HFFc6 (cell line): ENCODE measurements at places on chromosomes 6 and 20. TPM values are rescaled to one million over a fixed set of nuclear protein-coding genes. Genes with fewer than 3 reads are reported as not detected.
A peak's percentile ranks its signal among the peaks of the same experiment; 100 is the strongest.

DNA sequence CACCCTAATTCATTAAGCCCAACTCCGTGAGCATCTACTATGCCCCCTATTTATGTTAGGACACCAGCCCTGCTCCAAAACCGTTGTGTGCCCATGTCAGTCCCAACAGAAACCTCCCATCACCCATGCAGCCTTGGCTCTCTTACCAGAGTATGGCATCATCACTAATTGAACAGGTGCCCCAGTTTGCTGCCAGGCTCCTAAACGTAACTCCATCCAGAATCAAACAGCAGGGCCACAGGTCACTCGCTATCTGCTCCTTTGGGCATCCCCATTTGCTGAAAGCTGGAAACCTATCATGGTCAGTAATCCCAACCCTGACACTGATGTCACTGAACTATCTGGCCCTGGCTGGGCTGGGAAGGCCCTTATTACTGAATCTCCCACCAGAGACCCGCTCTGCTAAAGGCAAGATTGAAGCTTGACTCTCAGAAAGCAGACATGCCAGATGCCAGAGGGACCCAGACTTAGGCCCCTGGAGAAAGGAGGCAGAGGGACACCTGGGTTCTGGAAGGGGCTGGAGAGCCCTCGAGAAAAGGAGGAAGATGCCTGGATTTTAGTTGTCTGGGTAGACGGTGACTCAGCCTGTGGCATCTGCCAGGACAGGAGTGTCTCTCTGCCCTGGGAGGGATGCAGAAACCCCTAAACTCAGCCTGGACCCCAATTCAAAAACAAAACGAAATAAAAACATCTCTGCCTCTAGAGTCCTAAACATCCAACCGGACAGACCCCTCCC, 14.0 kb downstream of the MUCL3 start:
- peak overlapping the region; percentile 12; the same call in 1 of the 2 replicates for H3K27ac ChIP-seq
- no peaks in the 10 kb centered on the region for H3K36me3 ChIP-seq
- peak overlapping the region; percentile 70 for H3K4me3 ChIP-seq

GRCh38 chr20:4065391-4065844, 50.1 kb upstream of the RNF24 start:
- peak overlapping the region; percentile 89 for H3K27ac ChIP-seq
- H3K4me1 ChIP-seq: peaks cover 83% of the 10 kb centered on the region
- H3K36me3 ChIP-seq: 0 out of 2 replicates have a peak, but pooled peaks cover 5% of the 10 kb centered on the region
- DNase-seq: peak; percentile 72
- peak overlapping the region; percentile 79 for H3K4me3 ChIP-seq

- no peaks in the 10 kb centered on the region for H3K36me3 ChIP-seq
- no peak overlapping the region for H3K27ac ChIP-seq
- H3K4me3 ChIP-seq: no peak overlapping the region
- no peaks in the 10 kb centered on the region for H3K4me1 ChIP-seq
Measured at GRCh38 chr20:19605786-19606485, 152.1 kb upstream of the RIN2 start.

GRCh38 chr20:23533161-23533560, 35.1 kb downstream of the CST9L start:
- no peaks in the 10 kb centered on the region for H3K27me3 ChIP-seq
- no peak overlapping the region for H3K4me3 ChIP-seq
- H3K4me1 ChIP-seq: no peaks in the 10 kb centered on the region
- H3K36me3 ChIP-seq: peaks cover 8% of the 10 kb centered on the region; the same call in 1 of the 2 replicates
- H3K27ac ChIP-seq: no peak overlapping the region

DNA sequence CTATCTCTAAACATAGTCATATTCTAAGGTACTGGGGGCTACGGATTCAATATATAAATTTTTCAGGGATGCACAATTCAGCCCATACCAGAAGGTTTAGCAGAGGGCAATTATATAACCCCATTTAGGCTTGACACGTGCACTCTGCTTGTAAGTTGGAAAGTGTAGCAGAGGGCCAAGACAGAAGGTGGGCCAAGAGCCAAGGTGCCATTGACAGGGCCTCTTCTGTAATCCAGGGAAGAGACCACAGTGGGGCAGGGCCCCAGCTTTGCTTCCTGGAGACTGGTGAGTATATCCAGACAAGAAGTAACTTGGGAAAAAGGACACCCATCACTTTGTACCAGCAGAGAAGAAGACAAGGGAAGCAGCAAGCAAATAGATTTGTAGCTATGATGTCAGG, 672.4 kb upstream of the MARCKS start:
- peak overlapping the region; percentile 42; the same call in 1 of the 2 replicates for H3K4me3 ChIP-seq
- H3K36me3 ChIP-seq: no peaks in the 10 kb centered on the region
- peak overlapping the region; percentile 91 for H3K27ac ChIP-seq
- H3K27me3 ChIP-seq: no peaks in the 10 kb centered on the region
- H3K4me1 ChIP-seq: peaks cover 61% of the 10 kb centered on the region

DNA sequence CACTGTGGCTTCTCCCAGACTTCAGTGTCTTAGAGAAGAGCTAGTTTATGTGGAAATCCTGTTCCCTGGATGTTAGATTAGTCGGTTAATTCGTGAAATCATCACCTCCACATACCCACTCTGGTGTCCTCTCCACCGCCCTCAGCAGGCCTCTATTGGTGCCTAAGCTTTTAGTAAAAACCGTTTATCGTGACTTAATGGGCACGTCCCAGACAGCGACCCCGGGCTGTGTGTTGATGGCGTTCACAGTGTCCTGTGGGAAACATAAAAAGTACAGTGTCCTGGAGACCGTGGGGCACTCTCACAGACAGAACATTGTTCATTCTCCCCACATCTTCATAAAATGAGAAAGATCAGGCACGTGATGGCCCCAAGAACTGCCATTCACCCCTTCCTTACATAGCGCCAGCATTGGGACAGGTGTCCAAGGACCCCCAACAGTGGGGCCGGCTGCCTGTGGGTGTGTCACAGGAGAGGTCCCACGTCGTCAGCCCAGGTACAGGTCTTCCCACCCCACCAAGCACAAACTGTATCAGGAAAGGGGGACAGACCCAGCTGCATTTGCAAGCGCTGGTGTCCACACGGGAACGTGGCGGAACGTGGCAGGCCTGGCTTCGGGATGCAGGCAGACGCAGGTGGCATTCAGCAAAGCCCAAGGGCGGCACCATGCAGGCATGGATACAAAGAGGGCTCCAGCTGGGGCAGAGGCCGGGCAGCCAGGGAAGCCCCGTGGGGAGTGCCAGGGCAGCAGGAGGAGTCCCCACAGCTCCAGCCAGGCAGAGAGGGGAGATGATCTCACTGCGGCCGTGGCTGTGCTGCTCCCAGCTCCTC, 237.7 kb downstream of the DLL1 start:
- no peaks in the 10 kb centered on the region for H3K4me1 ChIP-seq
- H3K4me3 ChIP-seq: no peak overlapping the region
- no peak for DNase-seq
- H3K27me3 ChIP-seq: peaks cover 5% of the 10 kb centered on the region; the same call in 1 of the 2 replicates

- no peaks in the 10 kb centered on the region for H3K36me3 ChIP-seq
- peak overlapping the region; percentile 66 for H3K27ac ChIP-seq
- H3K4me3 ChIP-seq: peak overlapping the region; percentile 85
- peaks cover 2% of the 10 kb centered on the region for H3K27me3 ChIP-seq
- H3K4me1 ChIP-seq: peaks cover 41% of the 10 kb centered on the region
- DNase-seq: no peak
Measured at GRCh38 chr20:33664085-33664761, 2.1 kb downstream of the C20orf144 start.

DNA sequence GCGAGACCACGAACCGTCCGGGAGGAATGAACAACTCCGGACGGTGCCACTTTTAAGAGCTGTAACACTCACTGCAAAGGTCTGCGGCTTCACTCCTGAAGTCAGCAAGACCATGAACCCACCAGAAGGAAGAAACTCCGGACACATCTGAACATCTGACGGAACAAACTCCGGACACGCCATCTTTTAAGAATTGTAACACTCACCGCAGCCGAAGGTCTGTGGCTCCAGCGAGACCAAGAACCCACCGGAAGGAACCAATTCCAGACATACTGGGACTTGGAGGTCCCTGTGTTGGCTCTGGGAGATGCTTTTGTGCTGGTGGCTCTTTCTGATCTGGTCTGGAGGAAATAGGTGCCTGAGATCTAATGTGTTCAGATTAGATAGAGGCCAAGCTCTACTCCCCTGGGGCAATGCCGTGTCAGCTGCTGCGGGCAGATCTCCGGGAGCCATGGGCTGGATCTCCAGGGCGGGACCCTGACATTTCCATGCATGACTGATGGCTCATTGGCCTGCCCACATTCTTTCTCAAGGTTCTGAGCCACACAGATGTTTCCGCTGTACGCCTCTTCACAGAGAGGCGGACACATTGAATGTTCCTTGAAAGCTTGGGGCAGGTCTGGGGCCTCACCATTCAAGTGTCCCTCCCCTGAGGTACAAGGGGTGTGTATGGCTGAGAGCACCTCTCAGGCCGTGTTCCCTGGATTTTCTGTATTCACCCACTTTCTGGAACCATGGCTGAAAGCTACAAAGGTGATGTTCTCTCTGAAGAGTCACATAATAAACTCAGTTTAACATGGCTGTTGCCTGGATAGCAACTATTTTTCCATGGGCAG, 29.3 kb downstream of the GMPR start:
- no peaks in the 10 kb centered on the region for H3K36me3 ChIP-seq
- peaks cover 17% of the 10 kb centered on the region for H3K27me3 ChIP-seq
- H3K4me3 ChIP-seq: no peak overlapping the region
- H3K4me1 ChIP-seq: no peaks in the 10 kb centered on the region

- H3K4me3 ChIP-seq: peak overlapping the region; percentile 76
- peaks cover 26% of the 10 kb centered on the region for H3K27me3 ChIP-seq
- H3K4me1 ChIP-seq: peaks cover 12% of the 10 kb centered on the region
- H3K36me3 ChIP-seq: no peaks in the 10 kb centered on the region
- no peak overlapping the region for H3K27ac ChIP-seq
- DNase-seq: no peak
Measured at GRCh38 chr6:107820338-107821261, 3.5 kb downstream of the SCML4 start.

GRCh38 chr6:164069350-164069990, 655.0 kb downstream of the QKI start:
- no peaks in the 10 kb centered on the region for H3K36me3 ChIP-seq
- DNase-seq: no peak
- H3K4me3 ChIP-seq: no peak overlapping the region
- H3K27ac ChIP-seq: no peak overlapping the region
- no peaks in the 10 kb centered on the region for H3K4me1 ChIP-seq
- H3K27me3 ChIP-seq: no peaks in the 10 kb centered on the region; the same call in 1 of the 2 replicates

DNA sequence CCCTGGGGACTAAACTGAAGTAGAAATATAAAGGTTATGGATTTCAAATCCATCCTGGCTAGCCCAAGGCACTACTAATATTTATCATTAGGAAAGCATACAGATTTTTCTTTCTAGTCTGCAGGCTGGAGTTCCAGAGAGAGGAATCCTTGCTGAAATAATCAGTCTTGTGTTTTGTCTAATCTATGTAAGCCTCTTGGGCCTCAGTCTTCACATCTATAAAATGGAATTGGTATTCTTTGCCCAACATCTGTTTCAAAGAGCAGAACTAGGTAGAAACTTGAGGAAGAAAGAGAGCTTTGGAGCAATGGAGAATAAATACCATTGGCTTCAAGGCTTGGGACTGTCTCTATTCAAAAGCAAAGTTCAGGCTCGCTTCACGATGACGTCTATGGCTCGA, 212.0 kb downstream of the ZMYND8 start:
- peaks cover 3% of the 10 kb centered on the region; the same call in 1 of the 2 replicates for H3K27me3 ChIP-seq
- H3K4me3 ChIP-seq: no peak overlapping the region
- peaks cover 35% of the 10 kb centered on the region for H3K4me1 ChIP-seq
- H3K36me3 ChIP-seq: peaks cover 4% of the 10 kb centered on the region; the same call in 1 of the 2 replicates
- H3K27ac ChIP-seq: no peak overlapping the region

DNA sequence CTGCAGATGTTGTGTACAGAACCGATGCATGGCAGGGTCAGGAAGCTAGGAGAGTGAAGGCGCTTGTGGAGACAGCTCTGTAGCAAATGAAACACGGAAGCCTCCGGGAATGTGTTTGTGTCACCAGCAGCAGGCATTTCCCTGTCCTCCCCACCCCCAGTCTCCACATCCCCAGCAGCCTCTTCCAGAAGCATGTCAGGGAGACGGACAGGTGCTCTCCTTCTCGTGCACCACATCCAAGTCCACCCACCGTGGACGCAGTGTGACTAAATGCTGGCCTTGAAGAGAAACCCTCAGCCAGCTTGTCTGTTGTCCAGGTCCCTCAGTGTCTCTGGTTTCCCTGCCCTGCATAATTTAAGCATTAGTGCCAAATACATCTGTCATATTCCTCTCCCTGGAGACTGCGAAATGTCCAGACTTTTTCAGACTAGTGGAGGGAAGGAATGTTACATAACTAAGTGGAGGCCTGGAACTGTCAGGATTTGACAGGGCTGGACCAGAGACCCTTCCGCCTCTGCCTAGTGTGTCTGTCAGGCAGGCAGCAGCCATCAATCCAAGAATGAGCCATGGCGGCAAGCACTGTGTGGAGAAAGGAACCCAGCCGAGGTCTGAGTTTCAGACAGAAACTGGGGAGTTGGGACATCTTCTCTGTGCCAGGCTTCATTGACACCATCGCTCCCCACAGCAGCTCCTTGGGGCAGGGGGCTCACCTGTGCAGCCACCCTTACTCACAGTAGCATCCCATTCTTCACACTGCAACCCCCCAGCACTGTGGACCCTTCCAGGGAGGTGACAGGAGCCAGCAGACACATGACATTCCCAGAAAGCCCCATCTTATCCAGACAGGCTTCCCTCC, 26.6 kb upstream of the PI16 start:
- H3K27ac ChIP-seq: peak overlapping the region; percentile 36; the same call in 1 of the 2 replicates
- H3K4me3 ChIP-seq: no peak overlapping the region
- H3K36me3 ChIP-seq: peaks cover 26% of the 10 kb centered on the region

DNA sequence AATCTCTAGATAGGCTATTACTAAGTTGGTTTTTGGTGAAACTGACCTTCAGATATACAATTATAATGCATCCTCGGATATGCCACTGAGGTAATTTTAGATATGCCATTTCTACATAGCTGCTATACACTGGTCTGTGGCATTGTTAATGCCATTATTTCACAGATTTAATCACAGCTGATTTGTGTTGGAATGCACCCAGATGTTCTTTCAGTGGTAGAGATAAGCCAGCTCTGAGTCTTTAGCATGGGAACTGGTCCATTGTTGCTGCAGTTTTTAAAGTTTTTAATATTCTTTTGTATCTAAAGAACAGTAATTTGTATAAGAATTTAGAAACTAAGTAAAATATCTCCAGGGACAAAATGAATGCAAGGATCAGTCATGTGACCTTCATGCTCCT, 6.8 kb downstream of the TMX4 start:
- H3K4me3 ChIP-seq: no peak overlapping the region
- H3K4me1 ChIP-seq: peaks cover 8% of the 10 kb centered on the region
- no peaks in the 10 kb centered on the region for H3K36me3 ChIP-seq
- H3K27me3 ChIP-seq: no peaks in the 10 kb centered on the region

DNA sequence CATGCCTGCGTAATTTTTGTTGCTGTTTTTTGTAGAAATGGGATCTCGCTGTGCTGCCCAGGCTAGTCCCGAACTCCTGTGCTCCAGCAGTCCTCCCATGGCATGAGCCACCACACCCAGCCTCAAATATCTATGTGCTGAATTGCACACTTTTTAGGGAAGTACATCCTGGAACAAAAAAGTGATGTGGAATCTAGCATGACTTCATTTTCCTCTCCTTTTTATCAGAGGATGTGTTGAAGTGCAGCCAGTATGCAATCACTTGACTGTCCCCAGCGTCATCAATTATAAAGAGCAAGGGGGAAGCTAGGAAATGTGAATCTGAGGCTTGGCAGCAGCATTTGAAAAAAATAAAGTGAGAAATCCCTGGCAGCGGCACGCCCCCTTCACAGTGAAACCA, 6.4 kb upstream of the EXOC2 start:
- no peak overlapping the region for H3K4me3 ChIP-seq
- H3K27me3 ChIP-seq: peaks cover 6% of the 10 kb centered on the region
- peaks cover 18% of the 10 kb centered on the region for H3K4me1 ChIP-seq
- H3K27ac ChIP-seq: no peak overlapping the region
- peaks cover 5% of the 10 kb centered on the region; the same call in 1 of the 2 replicates for H3K36me3 ChIP-seq
- DNase-seq: no peak

GRCh38 chr20:33740189-33740588, 8.4 kb downstream of the ZNF341 start:
- peaks cover 25% of the 10 kb centered on the region for H3K36me3 ChIP-seq
- DNase-seq: no peak

XKR7 gene
- total RNA-seq: not detected in 3 replicates

EMILIN3 gene
- not detected in 2 replicates for total RNA-seq

TOX2 gene
- 39.5 to 60.7 TPM (median 52.7 TPM) in 3 replicates for total RNA-seq

CYP24A1 gene
- 0.11 to 0.66 TPM (median 0.64 TPM) in 3 replicates for total RNA-seq

FRK gene
- 0.03 TPM in 2 of 3 replicates, not detected in the other for total RNA-seq
